Activated B cell treated with CpG ODN at 0.5 μM for 24 hours (primary cell): ENCODE measurements at places on chromosomes 6 and 20. TPM values are rescaled to one million over a fixed set of nuclear protein-coding genes. Genes with fewer than 3 reads are reported as not detected.

DNA sequence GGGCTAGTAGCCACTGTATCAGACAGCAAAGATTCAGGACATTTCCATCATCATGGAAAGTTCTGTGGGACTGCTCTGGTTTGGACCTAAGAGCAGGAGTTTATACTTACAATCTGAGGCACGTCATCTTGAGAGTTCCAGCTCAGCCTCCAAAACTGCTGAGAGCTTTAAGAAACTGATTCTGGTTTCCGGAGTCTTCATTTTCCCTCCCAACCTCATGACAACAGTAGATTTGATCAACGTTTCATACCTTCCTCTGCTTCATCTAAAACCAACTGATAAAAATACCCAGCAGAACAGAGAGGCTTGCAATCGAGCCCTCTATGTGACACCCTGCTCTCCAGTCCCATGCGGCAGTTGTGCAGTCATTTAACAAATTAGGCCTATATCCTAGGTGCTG lies 64.3 kb upstream of the EPB41L1 start:
- DNase-seq: no peak

GRCh38 chr6:144265390-144265789 lies 19.7 kb upstream of the UTRN start:
- DNase-seq: no peak

POPDC3 gene
- not detected in 2 replicates for total RNA-seq

OPRM1 gene
- total RNA-seq: not detected in 2 replicates

DNA sequence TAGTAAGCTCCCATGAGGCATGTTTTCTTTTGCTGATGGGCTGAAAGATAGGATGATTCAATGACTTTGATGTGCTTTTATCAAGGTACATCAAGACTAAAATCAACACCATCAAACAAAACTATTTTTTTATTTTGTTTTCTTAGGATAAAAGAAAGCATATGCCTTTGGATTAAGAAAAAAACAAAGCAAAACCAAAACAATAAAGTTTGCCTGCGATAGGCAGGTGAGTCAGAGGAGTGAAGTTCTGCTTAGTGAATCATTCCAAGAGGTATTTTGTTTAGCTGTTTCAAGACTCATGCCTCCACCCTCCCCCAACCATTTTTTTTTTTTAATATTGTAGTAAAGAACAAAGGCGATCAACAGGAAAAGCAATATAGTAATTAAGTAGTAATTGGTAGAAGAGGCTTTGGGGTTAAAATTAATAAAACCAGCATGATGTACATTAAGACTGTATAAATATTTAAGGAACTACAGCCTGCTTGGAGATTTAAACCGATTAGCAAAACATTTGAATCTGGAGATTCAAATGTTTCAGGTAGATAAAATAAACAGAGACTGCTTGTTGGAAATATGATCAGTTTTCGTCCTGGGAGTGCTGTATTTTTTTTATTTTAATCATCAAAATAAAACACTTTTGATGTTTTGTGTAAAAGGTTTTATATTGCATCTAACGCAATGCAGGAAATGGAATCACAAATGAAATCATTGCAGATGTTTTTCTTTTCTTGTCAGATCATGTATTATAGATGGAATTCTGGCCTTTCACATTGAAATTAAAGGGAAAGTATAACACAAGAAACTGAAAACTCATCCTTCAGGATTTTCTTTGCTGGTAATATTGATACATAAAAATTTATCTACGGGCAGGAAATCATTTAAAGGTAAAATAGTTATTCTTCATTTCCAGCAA lies 482.3 kb upstream of the MANEA start:
- DNase-seq: no peak

GRCh38 chr6:30169658-30170614 lies 6.6 kb downstream of the TRIM15 start:
- no peak for DNase-seq

DNA sequence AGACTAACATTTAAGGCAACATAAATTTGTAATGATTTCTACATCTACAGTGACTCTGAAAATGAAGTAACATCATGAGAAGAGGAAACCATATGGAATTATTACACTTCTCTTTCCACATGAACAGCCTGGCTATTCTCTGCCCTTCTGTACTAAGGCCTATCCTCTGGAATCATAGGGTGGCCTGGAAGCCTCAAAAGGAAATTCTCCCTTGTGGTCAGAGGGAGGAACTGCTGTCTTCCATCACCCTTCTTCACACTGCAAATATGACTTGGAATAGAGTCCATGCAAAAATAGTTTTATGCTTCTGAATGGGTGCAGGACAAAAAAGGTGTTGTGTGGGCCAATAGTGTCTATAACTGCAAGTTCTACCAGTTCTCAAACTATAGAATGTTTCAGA lies 44.6 kb upstream of the SH3BGRL2 start:
- no peak for DNase-seq

SCUBE3 gene
- total RNA-seq: not detected in 2 replicates

DNA sequence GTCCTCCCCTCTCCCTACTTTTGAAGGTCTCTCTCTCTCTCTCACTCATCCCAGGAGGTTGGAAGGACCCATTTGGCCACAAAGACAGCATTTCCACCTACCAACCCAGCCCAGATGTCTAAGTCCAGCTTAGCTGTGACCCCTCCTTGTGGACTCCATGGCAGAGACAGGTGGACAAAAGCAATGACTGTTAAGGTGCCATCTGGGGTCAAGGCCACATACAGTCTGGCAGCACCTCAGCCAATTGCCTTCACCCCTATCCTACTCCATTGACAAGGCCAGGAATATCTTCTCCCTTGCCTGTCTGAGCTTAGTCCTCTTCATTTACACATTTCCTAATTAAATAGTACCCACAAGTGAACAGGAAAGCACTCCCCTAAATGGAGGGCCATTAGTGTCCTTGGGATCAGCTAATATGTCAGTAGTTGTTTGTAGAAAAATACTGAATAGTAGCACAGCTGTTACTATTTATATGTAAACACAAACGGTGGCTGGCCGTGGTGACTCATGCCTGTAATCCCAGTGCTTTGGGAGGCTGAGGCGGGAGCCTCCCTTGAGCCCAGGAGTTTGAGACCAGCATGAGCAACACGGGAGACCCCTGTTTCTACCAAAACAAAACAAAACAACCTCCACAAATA lies 28.8 kb downstream of the GCM1 start:
- no peak for DNase-seq

DNA sequence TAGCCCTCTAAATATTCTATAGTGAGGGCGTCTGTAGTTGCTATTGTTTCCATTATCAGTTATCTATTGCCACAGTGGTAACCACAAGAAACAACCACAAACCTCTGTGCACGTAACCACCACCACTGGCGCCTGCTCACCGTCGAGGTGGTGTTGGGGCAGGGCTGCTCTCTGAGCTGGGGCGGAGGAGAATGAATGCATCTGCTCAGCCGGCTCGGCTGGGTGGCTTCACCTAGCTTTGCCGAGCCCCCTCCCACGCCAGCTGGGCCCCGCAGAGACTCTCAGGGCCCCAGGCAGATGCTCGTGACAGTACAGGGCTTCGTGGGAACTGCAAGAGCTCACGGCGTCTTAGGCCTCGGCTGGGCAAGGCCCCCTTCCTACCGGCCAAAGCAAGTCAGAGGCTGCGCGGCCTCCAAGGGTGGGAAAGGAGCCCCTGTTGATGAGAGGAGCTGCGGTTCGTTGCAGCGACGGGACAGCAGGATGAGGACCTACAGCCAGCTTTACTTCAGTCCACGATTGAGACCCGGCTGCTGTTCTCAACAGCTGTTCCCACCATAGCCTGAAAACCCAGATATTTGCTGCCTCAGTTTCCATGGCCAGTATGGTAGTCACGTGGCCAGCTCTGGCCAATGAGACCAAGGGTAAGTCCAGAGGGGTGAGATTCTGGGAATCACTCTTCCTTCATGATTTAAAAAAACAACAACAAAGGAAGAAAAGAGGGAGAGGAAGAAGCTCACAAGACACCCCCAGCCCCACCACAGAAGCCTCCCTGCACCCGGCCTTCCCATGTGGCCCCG lies 120.2 kb upstream of the AFDN start:
- DNase-seq: no peak

DNA sequence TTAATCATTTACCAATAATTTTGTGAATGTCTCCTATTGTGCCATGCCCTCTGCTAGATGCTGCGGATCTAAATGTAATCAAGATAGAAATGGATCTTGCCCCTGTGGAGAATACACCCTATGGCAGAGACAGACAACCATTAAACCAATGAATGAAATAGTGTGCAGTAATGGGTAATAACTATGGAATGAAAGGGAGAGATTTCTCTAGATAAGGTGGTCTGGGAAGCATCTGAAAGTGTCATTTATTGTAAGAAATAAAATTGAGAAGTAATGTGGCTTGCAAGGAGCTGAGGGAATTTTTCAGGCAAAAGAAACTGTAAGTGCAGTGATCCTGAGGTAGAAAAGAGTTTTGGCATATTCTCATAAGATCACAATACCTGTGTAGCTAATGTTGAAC lies 430.0 kb downstream of the LMBRD1 start:
- no peak for DNase-seq

- no peak for DNase-seq
These were observed 157.4 kb upstream of the ZNF217 start for GRCh38 chr20:53750827-53751619.

CMTR1 gene
- 59.0 and 65.7 TPM in 2 replicates for total RNA-seq

DNA sequence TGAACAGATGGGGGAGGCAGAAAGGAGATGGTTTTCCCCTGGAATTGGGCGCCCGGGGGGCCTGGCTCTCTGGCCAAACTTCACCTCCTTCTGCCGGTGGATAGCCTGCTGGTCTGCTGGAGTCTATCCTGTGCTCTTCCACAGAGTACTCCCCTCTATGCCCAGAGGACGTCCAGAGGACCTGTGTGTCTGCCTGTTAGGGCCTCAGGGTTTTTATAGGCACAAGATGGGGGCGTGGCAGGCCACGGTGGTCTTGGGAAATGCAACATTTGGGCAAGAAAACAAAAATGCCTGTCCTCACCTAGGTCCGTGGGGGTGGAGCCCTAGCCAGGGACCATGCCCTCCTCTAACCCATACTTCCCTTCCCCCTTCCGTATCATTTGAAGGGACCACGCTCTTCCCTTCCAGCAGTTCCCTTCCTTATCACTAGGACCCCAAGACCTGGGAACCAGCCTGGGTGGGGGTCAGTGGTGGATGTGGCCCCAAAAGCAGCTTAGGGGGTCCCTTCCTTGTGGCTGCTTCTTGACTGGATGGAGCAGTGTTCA lies 53.6 kb upstream of the ZNF337 start:
- DNase-seq: no peak

GRCh38 chr6:160430203-160430602 lies 82.0 kb downstream of the SLC22A3 start:
- DNase-seq: no peak

DNA sequence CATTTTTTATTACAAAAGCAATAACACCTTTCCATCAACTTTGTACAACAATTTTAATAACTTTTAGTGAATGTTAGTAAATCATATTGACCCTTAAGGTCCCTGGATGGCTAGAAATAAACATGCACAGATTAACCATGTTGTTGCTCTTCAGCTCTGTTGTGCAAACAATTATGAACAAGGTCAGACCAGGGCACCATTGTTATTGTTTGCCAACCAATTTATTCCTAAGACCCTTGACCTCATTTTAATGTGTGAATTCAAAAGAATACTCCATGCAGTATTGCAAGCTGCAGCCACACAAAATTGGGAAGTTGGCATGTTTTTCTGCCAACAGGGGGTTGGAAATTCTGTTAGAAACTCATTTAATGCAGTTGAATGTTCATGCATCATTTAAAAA lies 426.6 kb upstream of the MAP3K7 start:
- DNase-seq: no peak

- DNase-seq: no peak
These were observed 238.2 kb upstream of the NOX3 start for GRCh38 chr6:155693573-155694418.
